ENCODE measurements at places on chromosomes 5 and 9.

DNA sequence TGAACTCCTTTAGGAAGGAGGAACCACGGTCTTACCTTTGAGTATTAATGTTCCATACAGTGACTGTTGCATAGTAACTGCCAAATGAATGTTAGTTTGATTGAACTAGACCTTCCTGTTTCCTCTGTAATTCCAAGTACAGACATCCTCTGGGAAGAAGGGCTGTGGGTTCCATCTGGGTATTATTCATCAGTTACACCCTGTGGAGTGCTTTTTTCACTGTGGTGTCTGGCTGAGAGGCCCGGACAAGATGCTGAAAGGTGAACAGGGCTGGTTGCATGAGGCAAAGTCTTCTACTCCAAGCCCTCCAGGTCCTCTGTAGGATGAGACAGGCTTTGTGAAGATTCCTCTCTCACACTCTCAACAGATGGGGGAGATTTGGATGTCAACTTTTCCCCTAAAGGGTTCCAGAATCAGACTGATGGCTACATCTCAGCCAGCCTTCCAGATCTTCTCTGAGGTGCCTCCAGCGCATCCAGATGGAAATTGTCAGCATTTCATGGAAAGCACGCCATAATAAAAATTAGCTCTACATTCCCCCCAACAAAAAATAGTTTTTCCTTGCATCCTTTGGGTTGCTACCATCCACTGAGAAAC is 230.9 kb downstream of the GAS1 start:
- no peak for DNase-seq

DNA sequence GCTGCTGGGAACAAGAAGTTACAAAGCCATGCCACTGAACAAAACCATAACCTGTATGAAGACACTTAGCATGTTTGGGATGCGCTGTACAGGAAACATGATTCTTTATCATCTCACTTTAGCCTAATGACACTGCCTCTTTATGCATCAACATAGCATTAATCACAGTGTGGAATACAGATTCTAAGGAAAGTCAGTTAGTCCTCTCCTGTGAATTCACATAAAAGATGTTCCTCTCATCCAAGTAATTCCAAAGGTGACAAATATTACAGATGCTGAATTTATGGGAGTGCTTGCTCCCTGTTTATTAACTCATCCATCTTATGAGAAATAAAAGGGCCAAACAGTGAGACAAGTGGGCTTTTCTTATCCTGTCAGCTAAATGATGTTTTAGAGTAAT is 1677.7 kb downstream of the EFNA5 start:
- DNase-seq, result no peak

GRCh38 chr9:96064826-96065481 is 189.5 kb downstream of the ERCC6L2 start:
- DNase-seq, result no peak

GRCh38 chr9:135010921-135011320 is 76.5 kb upstream of the OLFM1 start:
- no peak for DNase-seq

- DNase-seq, result no peak
Observed at GRCh38 chr9:101569741-101570501, 24.8 kb downstream of the PPP3R2 start.

- no peak for DNase-seq
Observed at GRCh38 chr9:19162956-19163355, 35.7 kb upstream of the PLIN2 start.

Data from stimulated activated CD4-positive, alpha-beta T cell treated with anti-CD3 and anti-CD28 coated beads, Interleukin-15, amount 100 ng/mL, for 24 hours (primary cell).